ENCODE measurements at places on chromosomes 5 and 9.

DNA sequence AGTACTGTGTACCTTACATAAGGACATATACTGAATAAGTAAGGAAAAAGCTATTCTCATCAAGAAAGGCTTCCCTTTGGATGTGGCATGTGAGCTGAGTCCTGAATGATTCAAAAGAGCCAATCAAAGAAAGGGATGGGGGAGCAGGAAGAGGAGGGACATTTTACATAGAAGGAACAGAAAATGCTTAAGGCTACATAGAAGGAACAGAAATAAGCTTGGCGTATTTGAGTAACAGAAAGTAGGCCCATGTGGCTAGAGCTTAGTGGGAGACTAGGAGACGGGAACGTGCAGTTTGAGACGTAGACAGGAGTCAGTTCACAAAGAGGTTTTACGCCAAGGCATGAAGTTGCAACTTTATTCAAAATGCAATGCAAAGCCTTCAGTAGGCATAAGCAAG, 126.3 kb downstream of the CEMIP2 start:
- no peak for DNase-seq

DNA sequence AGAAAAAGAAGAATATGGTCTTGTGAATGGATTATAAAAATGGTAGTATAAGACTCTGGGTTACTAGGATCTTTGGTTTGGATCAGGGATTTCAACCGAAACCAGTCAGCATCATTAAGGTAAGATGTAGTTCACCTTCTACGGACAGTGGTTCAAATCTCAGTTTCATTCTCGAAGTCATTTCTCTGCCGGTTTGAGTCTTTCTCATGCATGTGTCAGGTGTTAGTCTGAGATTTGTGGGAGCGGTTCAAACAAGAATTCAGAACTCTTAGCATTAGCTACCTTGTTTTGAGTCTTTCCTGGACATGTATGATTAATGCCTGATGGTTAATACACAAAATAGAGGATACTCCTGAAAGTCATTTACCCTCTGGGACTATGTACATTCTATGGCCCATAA, 735.9 kb upstream of the NUDT12 start:
- no peak for DNase-seq

GRCh38 chr5:109254511-109254910, 155.3 kb downstream of the PJA2 start:
- DNase-seq, result no peak

DNA sequence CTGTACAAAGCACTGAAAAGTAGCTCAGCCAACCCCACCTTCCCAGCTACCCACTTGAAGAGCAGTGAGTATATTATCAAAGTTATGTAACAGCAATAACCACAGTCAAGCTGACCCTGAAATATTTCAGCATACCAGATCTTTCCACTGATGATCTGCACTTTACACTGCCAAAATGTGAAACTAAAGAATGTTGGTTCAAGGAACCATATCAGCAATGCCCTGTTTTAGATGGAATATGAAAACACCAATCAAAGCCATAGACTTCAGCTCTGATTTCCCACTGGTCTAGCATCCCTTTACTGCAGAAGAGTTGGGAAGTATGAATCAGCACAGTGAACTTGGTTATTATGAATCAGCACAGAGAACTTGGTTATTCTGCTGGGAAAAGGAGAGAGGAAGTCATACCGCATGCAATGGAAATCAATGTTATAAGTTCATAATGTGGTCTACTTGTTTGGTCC, 20.0 kb downstream of the CEMIP2 start:
- DNase-seq, result peak; percentile 71

GRCh38 chr9:31916591-31917241, 467.7 kb upstream of the ACO1 start:
- DNase-seq, result no peak

DNA sequence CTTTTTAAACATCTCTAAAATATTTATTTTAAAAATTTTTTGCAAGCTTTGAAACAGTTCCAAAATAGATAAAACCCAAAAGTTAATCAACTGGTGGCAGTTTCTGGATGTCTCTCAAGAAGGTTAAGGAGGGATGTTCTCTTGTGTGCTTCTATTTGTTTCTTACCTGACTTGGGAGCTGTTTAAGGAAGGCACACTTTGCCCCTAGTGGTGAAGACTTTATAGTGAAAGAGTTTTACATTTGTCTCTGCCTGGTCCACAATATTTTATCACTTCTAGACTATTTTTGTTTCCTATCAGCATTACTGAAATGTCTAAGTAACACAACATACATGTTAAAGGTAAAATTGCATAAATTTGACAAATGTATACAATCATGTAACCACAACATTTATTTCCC, 552.8 kb downstream of the SEMA5A start:
- DNase-seq, result no peak

DNA sequence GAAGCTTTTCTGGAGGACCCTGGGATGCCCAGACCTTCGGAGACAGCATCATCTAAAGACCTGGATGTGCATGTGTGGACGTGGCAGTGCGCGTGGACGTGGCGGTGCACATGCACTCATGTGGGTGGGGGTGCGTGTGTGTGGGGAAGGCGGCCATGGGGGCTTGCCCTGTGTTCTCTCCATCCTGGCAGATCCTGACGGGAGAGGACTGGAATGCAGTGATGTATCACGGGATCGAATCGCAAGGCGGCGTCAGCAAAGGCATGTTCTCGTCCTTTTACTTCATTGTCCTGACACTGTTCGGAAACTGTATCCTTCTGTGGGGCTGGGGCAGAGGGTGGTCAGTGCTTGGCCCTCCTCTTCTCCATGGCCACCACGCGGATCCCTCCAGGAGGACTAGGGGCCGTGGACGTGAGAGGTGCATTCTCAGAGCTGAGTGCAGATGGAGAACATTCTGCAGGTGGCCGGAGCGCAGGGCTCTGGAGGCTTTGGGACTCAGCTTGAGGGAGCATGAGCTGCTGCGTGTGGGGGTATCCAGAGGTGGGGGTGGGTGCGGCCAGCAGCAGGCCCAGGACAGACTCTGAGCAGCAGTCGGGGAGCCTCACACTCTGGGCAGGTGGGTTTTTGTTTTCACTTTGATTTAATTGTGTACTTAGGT, 129.1 kb downstream of the CACNA1B start:
- DNase-seq, result no peak

DNA sequence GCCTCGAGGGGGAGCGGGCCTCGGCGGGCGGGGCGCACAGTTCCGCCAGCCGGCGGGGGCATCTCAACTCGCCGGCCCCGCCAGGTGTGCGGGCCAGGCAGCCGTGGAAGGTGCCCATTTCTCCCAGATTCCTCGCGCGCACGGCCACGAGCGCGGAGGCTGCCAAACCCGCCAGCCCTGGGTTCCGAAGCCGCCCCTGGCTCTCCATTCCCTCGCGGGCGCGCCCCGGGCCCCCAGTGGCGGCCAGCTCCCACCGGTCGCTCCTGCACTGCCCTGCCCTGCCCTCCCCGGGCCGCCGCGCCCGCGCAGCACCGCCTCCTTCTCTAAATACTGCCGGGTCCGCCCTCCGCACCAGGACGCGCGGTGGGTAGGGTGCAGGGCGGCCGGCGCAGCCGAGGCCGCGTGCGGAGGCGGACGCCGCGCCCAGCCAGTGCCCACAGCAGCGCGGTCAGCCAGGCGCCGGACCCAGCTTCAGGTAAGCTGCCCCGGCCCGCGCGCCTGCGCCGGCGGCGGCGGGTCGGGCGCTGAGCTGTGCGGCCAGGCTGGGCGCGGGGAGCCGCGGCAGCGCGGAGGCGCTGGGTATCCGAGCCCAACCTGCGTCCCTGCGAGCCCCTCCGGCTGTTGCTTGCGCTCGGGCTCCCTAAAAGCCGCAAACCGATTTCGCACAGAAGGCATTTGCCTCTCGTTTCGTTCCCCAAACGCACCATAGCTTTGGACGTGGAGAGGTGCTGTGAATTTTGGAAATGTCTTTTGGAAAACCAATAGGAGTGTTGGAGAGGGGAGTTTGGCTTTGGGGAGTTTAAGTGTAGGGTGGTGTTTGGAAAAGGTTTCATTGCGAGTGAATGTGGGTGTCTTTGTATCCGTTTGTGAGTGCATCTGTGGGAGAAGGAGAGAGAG, at the start of gene TMEM171:
Gene TMEM171 (plus strand): TSS at position 354 of the 897 bp plus-strand sequence. CDS start 2,799 bp downstream, outside the sequence.
- DNase-seq, result peak; percentile 23

DNA sequence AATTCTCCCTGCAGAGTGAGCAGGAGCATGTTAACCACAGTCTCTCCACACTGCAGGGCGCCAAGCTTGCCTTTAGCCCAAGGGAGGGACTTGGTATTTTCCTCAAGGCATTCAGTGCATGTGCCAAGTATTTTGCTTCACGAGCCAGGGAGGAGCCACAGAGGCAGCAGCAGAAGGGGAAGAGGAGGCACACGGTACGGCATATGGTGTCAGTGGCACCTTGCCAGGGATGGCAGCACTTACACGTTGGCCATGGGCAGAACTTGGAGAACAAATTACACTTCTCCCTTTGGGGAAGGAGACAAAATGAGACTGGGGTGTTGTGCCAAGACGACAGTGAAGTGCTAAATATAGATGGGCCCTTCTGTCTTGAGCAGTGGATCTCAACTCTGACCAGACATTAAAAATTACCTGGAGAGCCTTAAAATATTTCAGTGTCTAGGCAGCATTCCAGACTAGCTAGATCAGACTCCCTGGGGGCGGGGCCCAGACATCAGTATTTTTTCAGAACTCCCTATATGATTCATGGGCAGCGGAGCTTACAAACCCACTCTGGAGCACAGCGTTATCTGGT, 155.8 kb downstream of the DRD1 start:
- DNase-seq, result no peak

- no peak for DNase-seq
These were observed 14.0 kb upstream of the PLPPR1 start for GRCh38 chr9:101014566-101014965.

- no peak for DNase-seq
These were observed 1802.5 kb downstream of the EFNA5 start for GRCh38 chr5:105868038-105868780.

DNA sequence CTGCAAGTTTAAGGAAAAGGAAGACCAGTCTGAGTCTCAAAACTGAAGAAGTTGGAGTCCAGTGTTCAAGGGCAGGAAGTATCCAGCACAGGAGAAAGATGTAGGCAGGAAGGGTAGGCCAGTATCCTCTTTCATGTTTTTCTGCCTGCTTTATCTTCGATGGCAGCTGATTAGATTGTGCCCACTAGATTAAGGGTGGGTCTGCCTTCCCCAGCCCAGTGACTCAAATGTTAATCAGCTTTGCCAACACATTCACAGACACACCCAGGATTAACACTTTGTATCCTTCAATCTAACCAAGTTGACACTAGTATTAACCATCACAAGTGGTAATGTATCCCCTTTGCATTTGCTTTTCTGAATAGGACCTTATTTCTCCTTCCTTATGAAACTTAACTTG, 535.9 kb upstream of the FTMT start:
- DNase-seq, result no peak

DNA sequence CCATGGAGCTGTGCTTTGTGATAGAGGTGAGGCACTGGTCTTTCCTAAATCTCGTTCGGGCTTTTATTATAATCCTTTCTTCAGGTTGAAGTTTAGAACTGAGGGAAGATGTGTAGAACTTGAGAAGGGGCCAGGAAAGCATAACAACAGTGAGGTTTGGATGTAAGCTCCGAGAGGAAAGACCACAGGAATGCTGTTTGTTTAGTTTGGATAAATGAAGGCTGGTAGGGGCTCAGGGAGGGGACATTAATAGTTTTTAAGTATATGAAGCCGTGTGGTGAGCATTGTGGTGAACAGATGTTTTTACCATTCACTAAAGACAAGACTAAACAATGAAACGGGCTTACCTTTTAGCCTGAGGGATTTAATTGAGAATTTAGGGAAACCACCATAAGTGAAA, 130.8 kb downstream of the ARHGAP26 start:
- DNase-seq, result no peak

- no peak for DNase-seq
These were observed 1.2 kb upstream of the TAL2 start for GRCh38 chr9:105661011-105661410.

- DNase-seq, result no peak
These were observed 73.3 kb upstream of the PCSK1 start for GRCh38 chr5:96506376-96506775.
